ENCODE measurements at places on chromosomes 4 and X.

DNA sequence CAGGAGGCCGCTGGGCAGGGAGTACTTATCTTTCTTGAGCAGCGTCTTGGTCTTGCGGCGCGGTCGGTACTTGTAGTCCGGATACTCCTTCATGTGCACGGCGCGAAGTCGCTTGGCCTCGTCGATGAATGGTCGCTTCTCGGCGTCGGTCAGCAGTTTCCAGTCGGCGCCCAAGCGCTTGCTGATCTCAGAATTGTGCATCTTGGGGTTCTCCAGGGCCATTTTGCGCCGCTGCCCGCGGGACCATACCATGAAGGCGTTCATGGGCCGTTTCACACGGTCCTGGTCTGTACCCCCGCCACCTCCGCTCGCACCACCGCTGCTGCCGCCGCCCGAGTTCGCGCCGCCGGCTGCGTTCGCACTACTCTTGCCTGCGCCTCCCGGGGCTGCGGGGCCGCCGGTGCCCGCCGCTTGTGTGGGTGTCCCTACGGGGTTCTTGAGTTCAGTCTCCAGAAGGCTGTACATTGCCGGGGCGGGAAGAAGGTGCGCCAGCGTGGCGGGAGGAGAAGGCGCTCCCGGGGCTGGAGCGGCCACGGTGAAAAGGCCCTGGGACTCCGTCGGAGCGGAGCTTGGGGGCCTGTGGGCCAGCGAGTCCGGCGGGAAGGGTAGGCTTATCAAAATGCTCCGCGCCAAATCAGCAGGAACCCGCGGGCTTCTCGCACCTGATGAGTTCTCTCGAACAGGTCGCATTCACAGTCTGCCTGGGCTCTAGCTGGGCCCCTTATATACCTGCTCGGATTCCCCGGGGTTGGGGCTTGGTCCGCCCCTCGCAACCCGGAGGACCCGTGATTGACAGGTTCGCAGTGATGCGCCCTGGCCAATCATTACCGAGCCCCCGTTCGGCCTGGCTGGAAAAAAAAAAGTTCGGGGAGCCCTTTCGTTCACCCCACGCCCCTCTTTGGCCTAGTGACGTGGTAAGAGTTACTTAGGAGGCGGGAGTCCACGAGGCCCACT lies at the start of gene SOX3:
Gene SOX3 (minus strand): TSS at position 699 of the 954 bp plus-strand sequence. CDS start 9 bp downstream, at position 690.
- no peak for DNase-seq

- DNase-seq: no peak
These were observed 15.8 kb upstream of the MAGEA4 start for GRCh38 chrX:151896734-151897474.

DNA sequence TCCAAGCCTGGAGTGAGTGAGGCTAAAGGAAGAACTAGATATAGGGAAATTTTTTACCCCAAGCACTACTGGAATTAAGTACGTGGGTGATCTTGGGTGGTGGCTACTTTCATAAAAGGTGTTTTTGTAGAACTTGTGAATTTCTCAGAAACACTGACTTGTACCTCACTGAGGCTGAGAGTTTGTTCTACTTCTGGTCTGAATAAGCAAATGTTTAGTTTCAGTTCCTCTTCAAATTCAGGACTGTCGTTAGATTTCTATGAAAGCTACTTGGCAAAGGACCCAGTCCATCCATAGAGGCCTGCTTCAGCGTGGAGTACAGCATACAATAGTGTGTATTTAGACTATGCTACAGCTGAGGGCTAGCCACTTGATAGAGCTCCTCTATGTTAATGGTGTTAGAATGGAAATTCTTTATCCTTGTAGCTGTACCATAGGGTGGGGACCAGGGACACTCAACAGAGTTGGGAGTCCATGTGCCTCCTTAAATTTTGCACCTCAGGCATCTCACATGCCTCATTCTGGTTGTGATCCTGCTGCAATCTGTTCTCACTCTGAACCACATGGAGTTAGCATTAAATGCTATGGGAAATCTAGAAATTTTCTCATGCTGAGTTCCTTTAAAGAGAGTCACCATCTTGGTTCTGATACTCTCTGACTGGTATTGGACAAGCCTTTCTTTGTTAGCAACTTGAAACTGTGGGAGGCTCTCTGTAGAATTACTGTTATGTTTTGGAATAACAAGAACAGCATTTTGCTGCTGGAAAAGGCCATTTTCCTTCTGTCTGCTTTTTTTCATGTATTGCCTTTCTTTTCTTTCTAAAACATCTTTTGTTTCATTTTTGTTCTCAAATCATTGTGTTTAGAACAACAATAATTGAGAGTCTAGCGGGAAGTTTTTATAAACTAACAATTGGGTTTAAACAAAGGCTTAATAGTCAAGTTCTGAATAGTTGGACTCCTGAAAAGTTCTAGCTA lies 86.8 kb downstream of the PDGFRA start:
- no peak for DNase-seq

DNA sequence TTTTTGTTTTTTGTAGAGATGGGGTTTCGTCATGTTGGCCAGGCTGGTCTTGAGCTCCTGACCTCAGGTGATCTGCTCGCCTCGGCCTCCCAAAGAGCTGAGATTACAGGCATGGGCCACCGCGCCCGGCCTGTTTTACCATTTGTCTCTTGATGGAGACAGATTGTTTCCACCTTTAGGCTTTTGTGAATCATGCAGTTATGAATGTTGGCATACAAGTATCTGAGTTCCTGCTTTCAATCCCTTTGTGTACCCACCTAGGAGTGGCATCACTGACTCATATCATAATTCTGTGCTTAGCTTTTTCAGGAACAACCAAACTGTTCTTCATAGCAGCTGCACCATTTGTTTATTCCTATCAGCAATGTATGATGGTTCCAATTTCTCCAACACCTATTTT lies 20.2 kb upstream of the MGST2 start:
- no peak for DNase-seq

GRCh38 chr4:141132072-141132708 lies 1.1 kb downstream of the RNF150 start:
- DNase-seq: peak; percentile 17

- peak; percentile 25 for DNase-seq
These were observed at the start of gene PLP2 for GRCh38 chrX:49171752-49172279. Gene PLP2 (plus strand): TSS chrX:49171898. CDS start chrX:49172001, 103 bp downstream.

DNA sequence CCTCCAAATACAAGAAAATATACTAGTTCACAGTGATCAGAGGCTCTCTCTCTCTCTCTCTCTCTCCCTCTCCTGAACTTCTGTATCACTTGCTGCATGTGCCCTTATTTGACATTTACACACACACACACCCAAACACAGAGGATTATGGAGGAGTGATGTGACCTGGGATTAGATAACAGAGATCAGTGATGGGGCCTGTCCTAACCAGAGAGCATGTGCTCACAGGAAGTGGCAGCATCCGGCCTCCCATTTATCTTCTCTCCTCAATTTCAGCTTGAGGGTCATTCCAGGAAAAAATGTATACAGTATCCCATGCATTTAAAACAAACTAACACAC lies 143.0 kb downstream of the TSPAN5 start:
- DNase-seq: no peak

DNA sequence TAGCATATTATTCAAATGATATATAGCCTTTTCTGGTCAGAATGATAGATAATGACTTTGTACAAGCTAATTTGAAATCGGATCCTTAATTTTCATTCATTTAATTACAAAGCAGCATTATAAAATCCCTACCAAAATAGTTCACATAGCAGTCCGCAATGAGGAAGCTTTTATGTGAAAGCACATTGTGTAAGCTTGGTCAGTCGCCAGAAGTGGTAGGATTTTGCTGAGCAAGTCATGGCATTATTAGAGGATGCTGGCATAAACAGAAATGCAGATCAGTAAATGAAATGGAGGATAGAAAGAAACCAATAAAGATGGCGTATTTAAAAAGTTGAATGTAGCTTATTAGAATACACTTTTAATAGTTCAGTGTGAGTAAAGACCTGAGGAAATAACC lies 93.2 kb upstream of the DIAPH2 start:
- no peak for DNase-seq

DNA sequence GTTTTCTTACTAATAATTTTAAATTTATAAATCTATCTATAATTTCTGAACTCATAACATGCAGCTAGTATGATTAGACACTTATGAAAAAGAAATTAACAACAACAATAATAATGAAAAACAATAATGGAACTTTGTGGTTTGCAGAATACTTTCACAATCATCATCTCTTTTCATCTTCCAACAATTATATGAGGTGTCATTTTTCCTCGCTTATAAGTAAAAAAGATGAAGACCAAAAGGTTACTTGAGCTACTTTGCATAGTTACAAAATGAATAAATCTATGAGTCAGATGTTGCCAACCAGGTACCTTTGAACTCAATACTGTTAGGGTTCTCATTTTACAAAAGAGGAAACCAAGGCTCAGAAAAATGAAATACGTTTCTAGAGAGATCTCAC lies 98.5 kb upstream of the ELOVL6 start:
- DNase-seq: no peak

DNA sequence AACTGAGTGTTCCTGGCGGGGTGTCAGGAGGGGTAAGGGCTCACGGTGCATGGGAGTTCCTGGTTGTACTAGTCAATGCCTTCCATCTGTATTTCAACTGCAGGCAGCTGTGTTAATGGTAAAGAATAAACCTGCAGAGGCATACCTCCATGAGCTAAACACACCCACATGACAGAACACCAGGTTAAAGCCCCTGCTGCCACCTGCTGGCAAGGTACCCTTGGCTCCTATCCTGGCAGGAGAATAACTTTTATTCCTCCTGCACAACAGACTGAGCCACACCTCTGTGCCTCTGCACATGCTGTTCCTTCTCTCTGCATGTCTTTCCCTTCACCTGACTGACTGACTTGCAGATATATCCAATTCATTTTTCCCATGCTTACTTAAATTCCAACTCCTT lies 11.1 kb downstream of the ITIH6 start:
- no peak for DNase-seq

DNA sequence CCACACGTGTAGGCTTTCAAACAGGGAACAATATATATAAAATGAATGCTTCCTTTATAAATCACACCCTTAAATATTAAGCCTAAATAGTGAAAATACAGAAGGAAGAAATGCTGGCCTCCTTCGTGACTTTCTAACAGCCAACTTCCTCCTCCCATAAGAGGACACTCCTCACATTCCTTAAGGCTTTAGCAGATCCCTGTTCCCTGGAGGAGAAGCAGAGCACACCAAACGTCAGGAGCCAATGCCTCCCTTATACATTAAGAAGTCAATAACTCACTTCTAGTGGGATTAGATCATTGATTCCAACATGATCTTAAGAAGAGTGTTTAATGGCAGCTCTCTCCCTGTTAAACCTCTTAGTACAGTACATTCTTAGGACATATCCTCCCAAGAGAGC lies 108.4 kb upstream of the FAM241A start:
- DNase-seq: no peak

DNA sequence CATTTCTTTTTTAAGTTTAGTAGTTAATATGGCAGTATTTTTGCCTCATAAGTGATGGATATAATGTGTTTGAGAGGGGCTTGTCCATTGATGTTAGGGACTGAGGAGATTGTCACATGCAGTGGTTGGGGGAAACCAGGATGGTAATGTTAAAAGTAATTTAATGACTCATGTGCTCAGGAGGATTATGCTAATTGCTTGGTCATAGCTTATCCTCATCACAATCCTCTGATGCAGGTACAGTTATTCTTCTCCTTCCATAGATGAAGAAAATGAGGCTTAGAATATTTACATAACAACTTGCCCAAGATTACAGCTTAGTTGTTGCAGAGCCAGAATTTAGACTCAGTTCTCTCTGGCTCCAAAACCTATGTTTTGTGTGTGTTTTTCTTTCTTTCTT lies 94.4 kb upstream of the SCML1 start:
- no peak for DNase-seq

- DNase-seq: no peak
These were observed 85.3 kb upstream of the TLL1 start for GRCh38 chr4:165787516-165788274.

- no peak for DNase-seq
These were observed 132.2 kb upstream of the C1QTNF7 start for GRCh38 chr4:15295421-15296162.

DNA sequence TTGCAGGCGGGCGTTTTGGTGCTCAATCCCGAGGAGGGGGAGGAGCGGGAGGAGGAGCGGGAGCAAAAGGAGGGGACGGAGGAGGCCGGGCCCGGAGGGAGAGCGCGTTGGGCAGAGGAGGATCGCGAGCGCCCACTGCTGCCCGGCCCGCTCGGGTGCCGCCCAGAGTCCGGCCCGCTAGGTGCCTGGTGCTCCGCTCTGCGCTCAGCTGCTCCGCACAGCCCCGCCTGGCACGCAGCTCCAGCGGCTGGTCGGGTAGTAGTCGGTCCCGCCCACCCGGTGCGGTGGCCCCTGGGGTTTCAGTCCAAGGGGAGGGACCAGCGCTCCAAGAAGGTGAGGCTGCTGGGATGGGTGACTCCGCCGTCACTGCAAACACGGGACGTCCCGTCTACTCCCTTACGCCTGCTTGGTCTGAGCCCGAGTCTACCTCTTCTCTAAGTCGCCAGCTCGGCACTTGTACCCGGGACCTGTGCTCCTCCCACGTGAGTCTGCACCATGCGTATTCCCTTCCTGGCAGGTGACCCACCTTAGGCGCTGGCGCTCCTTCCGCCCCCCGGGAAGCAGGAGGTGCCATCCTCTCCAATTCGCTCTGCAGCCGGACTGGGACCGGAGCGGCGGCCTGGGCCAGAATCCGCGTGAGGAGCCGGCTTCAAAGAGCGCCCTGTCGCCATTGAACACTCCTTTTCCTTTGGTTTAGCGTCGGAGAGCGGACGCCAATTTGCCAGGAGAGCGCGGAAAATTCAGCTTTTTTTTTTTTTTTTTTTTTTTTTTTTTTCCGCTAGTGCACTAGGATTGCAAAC lies 405 bp upstream of the HS3ST1 start:
- DNase-seq: peak; percentile 93

GRCh38 chr4:30746735-30747134 lies 26.6 kb downstream of the PCDH7 start:
- no peak for DNase-seq

GRCh38 chrX:24002792-24003191 lies 24.2 kb downstream of the KLHL15 start:
- no peak for DNase-seq

- peak; percentile 27 for DNase-seq
These were observed 12.4 kb downstream of the YIPF6 start for GRCh38 chrX:68511255-68511654.

GRCh38 chr4:169203891-169204290 lies 66.9 kb downstream of the SH3RF1 start:
- no peak for DNase-seq

GRCh38 chr4:31134720-31135119 lies 414.6 kb downstream of the PCDH7 start:
- DNase-seq: no peak

DNA sequence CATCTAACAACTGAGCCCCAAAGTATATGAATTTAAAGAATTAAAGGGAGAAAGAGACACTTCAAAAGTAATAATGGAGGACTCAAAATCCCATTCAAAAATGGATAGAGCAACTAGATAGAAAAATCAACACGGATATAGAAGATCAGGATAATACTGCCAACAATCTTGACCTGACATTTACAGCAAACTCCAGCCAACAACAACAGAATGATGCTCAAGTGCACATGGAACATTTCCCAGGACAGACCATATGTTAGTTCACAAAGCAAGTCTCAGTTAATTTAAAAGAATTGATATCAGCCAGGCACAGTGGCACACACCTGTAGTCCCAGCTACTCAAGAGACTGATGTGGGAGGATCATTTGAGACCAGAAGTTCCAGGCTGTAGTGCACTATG lies 72.0 kb upstream of the SMARCAD1 start:
- DNase-seq: peak; percentile 73
